ENCODE measurements at places on chromosomes 3 and 15.

- no peak for DNase-seq
Measured at GRCh38 chr3:187850258-187850921, 105.1 kb upstream of the BCL6 start.

DNA sequence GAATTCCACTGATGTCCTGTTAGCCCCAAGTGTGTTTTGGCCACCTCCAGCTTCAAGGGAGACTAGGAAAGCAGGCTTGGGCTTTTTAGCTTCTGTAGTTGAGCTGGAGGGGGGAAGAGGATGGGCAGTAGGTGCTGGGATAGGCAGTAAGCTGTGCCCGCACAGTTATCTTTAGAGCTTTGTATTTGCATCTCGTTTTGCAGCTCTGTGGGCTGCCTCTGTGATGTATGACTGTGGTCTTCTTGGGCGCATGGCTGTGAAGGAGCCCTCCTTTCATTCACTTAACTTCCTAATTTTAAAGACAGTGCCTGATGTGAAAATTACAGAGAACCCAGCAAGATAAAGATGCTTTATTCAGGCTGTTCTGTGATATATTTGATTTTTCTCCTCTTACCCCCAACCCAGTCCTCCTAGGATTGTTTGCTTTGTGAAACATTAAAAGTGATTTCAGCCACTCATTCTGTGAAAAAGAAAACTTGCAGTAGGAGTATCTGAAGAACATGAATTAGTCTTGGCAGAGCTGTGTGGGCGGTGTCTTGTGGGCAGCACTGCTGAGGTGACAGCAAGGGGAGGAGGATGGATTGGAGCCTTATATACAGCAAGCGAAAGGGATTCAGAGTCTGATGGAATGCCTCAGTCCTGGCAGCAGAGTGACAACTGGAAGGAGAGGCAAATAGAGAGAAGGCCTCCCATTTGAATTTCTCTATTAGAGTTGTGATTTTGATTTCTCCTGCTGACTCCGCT is 74.3 kb downstream of the LARS2 start:
- DNase-seq = peak; percentile 11

DNA sequence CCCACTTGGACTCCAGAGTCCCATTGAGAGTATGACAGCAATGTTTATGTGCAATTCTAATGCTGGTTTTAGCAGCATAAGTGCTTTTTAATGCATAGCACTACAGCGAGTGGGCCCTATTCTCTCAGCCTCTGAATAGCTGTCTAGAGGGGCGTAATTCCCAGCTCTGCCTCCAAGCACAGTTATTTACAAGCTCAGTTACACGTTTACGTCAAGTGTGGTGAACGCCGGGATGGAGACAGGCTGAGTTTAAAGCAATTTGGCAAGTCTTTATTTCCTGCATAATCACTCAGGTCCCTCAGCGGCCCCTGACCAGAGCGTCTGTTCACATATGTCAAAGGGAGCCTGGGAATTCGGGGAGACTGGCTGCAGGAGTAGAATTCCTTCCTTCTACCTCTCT is 43.9 kb downstream of the SOX14 start:
- no peak for DNase-seq

- DNase-seq = peak; percentile 13
Measured at GRCh38 chr15:59492389-59493377, 54.7 kb downstream of the FAM81A start.

DNA sequence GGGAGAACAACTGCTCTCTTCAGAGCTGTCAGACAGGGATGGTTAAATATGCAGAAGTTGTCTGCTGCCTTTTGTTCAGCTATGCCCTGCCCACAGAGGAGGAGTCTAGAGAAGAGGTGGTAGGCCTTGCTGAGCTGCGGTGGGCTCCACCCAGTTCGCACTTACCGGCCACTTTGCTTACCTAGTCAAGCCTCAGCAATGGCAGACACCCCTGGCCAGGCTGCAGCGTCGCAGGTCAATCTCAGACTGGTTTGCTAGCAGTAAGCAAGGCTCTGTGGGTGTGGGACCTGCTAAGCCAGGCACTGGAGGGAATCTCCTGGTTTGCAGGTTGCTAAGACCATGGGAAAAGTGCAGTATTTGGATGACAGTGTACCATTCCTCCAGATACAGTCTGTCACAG is 12.3 kb upstream of the TMEM45A start:
- DNase-seq = no peak

- DNase-seq = no peak
Measured at GRCh38 chr15:93943586-93943985, 287.8 kb upstream of the MCTP2 start.

GRCh38 chr3:133905376-133905775 is 9.7 kb upstream of the RAB6B start:
- DNase-seq = no peak

GRCh38 chr3:188584958-188585689 is 431.2 kb downstream of the LPP start:
- DNase-seq = no peak

- no peak for DNase-seq
Measured at GRCh38 chr15:86382341-86382740, 302.7 kb downstream of the AGBL1 start.

DNA sequence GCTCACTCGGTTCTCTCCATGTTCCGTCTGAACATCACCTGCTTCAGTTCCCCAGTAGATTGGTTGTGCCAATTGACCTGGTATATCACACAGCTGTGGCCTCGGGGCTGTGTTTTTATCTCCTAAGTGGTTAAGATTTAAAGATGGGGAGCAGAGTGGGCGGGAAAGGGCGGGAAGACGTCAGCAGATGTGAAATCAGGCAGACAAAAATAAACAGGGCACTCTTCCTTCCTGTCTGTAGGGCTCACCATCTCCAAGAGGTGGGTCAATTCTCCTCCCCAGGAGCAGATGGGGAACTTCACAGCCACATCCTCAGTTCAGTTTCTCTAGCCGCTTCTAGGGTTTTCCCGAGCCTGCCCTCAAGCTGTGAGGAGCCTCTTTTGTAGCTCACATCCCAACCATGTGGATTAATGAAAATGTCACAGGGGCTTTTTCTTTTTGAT is 26.8 kb upstream of the LIMD1 start:
- no peak for DNase-seq

Measured in stimulated activated CD8-positive, alpha-beta memory T cell treated with anti-CD3 and anti-CD28 coated beads, Interleukin-7, amount 100 ng/mL, for 4 hours (primary cell).